CD4-positive, alpha-beta T cell treated with Interleukin-6 at 100 ng/mL for 8 hours (primary cell): ENCODE measurements at places on chromosomes 3 and 15.

- no peak for DNase-seq
Observed at GRCh38 chr15:20652914-20653313, 111.3 kb upstream of the GOLGA6L6 start.

GRCh38 chr3:107850681-107851080 is 240.2 kb downstream of the CD47 start:
- no peak for DNase-seq

DNA sequence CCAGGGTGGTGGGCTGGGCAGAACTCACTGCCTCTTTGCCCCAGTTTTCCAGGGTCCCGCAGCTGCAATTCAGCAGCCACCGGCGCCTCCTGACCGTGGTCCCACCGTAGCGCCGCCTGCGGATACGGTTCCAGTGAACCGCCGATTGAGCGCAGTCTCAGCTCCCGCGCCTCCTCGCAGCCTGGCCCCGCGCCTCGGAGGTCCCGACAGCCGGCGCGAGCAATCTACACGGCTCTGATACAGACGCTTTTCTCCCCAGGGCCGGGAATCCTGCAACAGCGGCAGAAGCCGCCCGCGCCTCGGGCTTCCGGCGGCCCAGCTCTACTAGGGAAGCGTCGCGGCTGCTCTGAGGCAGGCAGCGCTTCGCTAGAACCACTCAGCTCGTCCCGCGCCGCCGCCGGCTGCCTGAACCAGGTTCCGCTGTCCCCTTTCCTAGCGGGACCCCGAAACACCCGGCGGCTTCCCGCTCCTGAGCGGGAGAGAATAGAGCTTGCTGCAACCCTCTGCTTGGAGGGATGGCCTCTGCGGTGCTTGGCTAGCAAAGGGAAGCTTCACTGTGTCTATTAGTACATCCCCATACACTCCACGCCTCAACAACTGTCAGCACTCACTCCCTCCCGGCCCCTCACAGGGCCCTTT is 3.1 kb downstream of the FOXL2NB start:
- no peak for DNase-seq

DNA sequence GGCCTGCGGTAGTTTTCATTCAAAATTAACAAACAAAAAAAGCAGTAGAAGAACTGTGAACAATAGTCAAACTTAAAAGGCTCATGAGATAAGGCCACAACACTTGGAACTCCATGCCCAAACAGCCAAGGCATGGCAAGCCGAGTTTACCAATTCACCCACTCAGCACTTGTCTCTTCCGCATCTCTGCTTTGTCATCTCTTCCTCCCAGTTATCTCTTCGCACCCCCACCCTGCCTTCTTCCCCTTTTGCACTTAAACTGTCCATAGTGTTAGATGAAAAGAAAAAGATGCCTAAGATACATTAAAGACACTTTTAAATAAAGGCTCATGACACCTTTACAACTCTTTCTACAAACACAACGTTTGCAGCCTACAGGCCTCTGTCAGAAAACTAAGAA is 11.1 kb downstream of the TLE3 start:
- no peak for DNase-seq

GRCh38 chr3:195023576-195023975 is 247.4 kb downstream of the XXYLT1 start:
- no peak for DNase-seq

GRCh38 chr15:41133454-41133853 is 17.4 kb upstream of the INO80 start:
- no peak for DNase-seq
